Gastroesophageal sphincter (tissue), 4 donors: ENCODE measurements at places on chromosomes 12 and 14. TPM values are rescaled to one million over a fixed set of nuclear protein-coding genes. Genes with fewer than 3 reads are reported as not detected.
A peak's percentile ranks its signal among the peaks of the same experiment; 100 is the strongest.

- ATAC-seq = no peak
Observed at GRCh38 chr14:104385531-104386101, 193.9 kb upstream of the C14orf180 start.

DNA sequence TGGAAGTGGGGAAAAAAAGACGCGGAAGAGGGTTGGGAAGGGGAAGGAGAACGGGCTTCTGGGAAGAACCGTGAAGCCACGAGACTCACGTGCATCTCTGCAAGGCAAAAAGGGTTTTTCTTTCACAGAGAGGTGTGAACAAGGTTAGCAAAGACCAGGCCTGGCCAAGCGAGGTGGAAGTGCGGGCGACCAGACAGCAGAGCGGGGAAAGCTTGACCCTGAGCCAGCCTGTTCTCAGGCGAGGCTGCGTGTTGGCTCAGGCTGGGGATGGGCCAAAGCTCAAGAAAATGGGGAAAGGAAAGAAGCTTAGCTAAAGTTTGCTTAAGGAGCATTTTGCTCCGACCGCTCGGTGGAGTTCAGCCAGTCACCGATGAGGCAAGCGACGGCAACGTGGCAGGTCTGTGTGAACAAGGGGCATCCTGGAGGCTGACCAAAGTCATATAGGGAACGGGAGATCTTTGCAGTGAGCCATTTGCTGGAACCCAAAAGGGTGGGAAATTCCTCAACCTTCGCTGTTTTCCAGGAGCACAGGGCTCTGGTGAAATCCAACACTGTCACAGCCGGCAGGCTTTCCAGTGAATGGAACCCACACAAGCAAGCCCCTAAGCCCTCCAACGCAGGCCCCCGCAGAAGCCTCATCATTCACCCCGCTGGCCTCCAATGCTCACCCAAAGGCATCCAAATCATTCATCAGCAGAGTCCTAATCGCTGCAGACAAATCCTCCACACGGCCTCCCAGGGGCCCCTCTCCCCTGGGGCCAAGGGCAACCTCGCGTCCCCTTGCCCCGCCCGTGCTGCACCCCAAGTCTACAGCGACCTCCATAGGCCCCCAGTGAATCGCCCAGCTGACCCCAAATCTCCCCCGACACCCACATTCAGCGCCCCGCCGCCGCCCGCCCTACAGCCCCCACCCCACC lies 754 bp downstream of the ZNF605 start:
- ATAC-seq = peak; percentile 44

DNA sequence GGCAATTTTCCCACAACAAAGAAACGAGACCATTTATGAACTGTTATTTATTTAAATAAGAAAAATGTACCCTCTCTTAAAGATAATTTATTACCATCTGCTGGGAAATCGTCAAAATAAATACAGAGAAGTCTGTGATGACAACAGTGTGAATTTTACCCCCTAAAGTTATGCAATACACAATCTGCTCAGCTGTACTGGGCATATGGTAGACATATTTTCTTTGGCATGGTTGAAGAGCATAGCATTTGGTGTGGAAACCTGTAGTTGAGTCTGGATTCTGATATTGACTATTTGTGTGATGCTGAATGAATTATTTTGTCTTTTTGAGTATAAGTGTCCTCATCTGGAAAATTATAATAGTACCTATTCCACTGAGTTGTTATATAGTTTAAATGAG lies 60.0 kb downstream of the CFAP54 start:
- ATAC-seq = no peak

DNA sequence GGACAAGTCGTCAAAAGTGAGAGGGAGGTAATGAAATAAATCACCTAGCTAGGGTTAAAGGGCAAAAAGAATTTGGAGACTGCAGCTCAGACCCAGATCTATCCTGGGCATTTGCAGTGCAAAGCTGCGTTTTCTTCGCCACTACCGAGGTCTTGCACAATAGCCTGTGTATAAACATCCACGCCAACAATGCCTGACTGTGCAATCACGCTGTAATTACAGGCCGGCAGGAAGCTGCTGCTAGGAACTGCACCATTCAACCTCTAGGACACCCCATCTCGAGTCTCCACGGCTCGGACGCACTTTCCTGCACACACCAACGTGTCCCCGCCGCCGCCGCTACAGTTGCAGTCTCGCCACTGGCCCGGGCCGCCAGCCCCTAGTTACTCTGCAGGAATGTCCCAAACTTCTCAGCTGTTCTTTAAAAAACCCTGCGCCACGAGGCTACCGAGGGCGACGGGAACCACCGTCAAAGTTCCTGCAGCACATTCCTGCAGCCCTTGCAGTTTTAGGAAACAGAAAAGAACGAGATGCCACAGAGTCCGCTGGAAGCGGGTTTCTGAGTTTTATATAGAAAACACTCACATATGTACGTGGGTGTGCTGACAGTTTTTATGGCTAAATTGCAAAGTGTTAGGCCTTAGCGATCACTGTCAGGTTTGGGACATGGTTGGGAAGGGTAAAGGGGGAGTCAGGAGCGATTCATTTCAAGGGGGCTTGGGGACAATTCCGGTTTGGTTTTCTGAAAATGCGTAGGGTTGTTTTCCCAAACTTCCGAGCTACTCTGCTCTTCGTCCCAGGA lies 65.6 kb upstream of the PTGR2 start:
- ATAC-seq = peak; percentile 74

NRXN3 gene
- total RNA-seq = 192 TPM

TAS2R20 gene
- total RNA-seq = 1.8 TPM

POTEM gene
- total RNA-seq = not detected

DNA sequence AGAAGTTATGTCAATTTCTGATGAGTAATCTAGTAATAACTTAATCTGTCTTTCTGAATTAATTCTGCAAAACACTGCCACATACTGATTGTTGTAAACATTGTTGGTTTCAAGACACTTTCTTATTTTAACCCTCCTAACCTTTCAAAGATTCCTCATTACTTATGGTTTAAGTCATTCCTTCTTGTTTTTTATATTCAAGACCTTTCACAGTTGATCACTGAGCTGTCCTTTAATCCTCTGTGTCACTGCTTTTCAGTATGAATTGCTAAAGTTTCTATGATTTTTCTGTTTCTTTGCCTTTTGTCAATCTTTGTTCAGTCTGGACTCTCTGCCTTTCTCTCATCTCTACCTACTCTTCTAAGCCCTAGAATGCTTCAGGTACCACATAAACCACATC lies 164.7 kb downstream of the RAD51B start:
- ATAC-seq = no peak

GRCh38 chr12:104605685-104606084 lies 148.9 kb downstream of the CHST11 start:
- peak; percentile 67 for ATAC-seq

- ATAC-seq = peak; percentile 95
Observed at GRCh38 chr12:46524778-46525177, 152.2 kb upstream of the SLC38A2 start.

GRCh38 chr14:103703433-103704385 lies 11.5 kb downstream of the XRCC3 start:
- ATAC-seq = no peak

DNA sequence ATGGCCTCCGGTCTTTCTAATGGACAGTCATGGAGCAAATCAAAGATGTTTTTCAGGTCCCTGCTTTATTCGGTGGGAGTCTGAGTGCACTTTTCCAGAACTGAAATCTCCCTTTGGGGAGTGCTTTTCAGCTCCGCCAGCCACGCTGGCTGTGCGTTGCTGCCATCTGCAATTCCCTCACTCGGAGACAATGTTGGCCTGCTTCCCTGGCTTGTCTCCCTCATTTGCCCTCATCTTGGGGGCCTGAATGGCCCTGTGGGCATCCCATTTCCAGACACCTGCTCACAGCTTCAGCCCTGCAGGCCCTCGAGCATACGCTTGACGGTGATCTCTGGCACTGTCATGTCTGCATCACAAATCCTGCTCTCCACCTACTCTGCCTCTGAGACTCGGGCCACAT lies 103.8 kb downstream of the CCDC92 start:
- no peak for ATAC-seq

DNA sequence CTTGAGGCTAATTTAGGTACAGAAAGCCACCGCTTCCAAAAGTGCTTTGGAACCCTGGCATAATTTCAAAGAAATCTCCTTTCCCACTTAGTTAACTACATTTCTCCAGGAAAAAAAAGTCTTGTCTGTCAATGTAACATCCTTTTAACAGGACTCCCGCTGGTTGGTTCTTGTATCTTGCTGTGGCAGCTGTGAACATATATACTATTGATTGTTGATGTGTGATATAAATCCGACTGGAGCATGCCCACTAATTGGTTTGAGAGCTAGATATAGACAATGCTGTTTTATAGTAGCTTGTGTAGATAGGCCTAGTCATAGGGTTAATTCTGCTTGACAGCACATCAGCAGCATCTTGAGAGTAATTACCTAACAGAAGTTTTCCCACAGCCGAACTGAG lies 89.6 kb downstream of the MSRB3 start:
- ATAC-seq = no peak

DNA sequence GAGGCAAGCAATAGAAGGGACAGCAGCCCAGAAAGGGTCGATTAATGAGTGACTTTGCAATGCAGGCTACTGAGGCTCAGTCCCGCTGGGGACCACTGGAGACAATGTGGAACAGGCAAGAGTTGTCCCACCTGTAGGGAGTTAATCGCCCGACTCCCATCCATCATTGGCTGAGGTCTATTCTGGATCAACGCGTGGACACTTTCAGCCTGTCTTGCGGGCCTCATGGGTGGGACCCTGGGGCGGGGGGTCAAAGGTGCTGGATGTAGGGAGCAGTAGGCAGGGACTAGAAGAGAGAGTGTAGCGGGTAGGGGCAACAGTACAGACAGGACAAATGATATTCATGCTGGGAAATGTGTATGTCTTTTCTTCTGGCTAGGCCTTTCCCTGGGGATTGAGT lies 6.1 kb downstream of the IFI27L2 start:
- no peak for ATAC-seq

- ATAC-seq = no peak
Observed at GRCh38 chr12:130689408-130690405, 26.4 kb downstream of the RIMBP2 start.

DNA sequence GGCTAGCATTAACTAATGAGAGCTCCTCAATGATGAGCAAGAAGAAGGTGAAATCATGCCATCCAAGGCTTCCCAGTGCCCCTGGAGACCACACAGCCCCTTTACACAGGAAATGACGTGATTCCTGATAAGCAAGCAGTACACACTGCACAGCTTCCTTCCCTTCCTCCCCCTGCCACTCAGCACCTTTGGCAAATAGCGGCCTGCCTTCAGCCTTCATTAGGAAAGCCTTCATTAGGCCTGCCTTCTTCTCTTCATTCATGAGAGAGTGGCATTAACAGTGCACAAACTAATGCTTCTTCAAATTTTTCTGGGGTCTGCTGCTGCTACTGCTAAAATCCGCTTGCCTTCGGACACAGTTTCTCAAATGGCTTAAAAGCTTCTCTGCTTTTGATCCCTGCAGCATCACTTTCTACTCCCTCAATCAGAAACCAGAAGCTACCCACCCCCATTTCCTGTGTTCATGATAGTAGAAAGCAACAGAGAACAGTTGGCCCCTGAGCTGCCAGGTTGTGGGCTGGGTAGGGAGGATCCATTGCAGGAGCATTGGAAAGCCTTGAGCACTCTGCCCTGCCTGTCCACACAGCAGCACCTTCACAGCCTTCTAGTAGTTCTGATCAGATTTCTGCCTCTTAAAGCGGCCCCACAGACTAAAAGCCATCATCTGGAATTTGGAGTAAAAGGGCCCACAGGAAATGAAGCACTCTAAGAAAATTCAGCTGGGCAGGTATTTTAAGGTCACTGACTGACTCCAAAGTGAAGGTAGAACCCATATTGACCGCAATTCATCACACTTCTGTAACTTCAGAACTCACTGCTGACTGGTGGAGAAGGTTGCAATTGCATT lies 103.8 kb upstream of the ETV6 start:
- ATAC-seq = no peak

DNA sequence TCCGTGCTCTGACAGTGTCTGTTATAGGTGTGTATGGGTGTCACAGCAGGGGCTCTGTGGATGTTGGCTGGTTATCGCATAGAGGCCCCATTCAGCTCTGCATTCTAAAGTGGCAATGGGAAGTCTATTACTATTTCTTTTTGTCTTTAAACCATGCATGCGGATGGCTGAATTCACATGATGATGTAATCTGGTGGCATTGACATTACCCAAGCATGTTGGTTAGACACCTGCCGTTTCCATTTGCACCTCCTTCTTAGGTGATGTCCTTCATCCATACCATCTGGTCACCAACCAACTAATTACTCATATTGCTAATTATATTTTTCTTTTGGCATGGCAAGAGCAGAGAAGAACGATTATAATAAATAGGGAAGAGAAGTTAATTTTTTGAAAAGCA lies 270.8 kb upstream of the RGS6 start:
- no peak for ATAC-seq

DNA sequence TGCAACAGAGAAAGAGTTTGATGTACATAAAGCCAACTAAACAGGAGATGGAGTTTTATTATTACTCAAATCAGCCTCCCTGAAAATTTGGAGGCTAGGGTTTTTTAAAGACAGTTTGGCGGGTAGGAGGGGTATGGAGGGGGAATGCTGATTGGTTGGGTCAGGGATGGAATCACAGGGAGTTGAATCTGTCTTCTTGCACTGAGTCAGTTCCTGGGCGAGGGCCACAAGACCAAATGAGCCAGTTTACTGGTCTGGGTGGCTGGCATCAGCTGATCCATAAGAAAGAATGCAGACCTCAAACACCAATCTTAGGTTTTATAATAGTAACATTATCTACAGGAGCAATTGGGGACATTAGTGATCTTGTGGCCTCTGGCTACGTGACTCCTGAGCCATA lies 64.9 kb downstream of the RIN3 start:
- no peak for ATAC-seq

DNA sequence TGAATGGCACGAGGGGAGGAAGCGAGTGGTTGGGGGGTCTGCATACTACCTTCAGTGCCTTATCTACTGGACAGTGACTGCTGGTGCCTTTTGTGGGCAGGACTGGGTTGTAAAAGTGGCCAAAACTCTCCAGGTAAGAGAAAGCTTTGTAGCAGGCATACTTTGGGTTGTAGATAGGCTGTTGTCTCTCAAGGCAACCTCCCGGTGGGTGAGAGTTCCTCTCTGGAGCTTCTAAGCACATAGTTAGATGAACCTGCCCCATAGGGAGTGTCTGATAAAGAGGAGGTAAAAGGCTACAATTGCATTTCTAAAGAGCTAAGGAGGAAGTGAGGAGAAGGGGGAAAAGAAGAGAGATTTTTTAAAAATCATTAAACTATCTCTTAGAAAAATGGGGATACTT lies 4.2 kb upstream of the DAD1 start:
- no peak for ATAC-seq

GRCh38 chr14:101359221-101360053 lies 201.9 kb upstream of the DIO3 start:
- peak; percentile 67 for ATAC-seq

EGLN3 gene
- 31.8 TPM for total RNA-seq

GRCh38 chr12:32811686-32812392 lies 56.1 kb upstream of the YARS2 start:
- no peak for ATAC-seq

GRCh38 chr12:94658931-94659330 lies 8.6 kb upstream of the TMCC3 start:
- ATAC-seq = no peak

DNA sequence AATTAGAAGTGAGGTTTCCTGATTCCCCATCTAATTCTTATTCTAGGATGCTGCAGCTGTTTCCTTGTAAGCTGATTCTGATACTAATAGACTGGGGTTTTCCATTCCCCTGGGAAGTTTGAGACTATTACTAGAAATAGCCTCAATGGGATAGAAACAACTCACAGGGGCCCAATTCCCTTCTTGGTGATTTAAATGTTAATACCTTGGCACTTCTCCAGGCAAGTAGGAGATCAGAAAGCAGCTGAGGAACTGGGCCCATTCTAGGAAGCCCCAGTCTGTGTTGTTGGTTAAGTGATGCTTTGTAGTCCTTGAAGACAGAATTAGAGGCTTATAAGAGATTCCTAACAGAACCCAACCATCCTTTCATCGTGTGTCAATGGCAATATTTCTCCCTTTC lies 407.0 kb upstream of the SEL1L start:
- ATAC-seq = no peak
